Transverse colon (tissue), 4 donors: ENCODE measurements at places on chromosomes 2 and 18. TPM values are rescaled to one million over a fixed set of nuclear protein-coding genes. Genes with fewer than 3 reads are reported as not detected.

Gene CFAP65
- total RNA-seq = 1.5 TPM

GRCh38 chr2:101520246-101520645, 45.3 kb upstream of the RFX8 start:
- H3K4me1 ChIP-seq = peaks cover 3% of the 10 kb centered on the region
- H3K27ac ChIP-seq = no peak overlapping the region
- H3K4me3 ChIP-seq = no peak overlapping the region
- H3K27me3 ChIP-seq = no peaks in the 10 kb centered on the region
- H3K36me3 ChIP-seq = no peaks in the 10 kb centered on the region
- DNase-seq = no peak

GRCh38 chr2:152467677-152468410, 132.9 kb downstream of the FMNL2 start:
- H3K4me3 ChIP-seq = no peak overlapping the region
- peak overlapping the region; percentile 62 for H3K27ac ChIP-seq
- H3K4me1 ChIP-seq = peaks cover 23% of the 10 kb centered on the region
- DNase-seq = no peak
- H3K36me3 ChIP-seq = no peaks in the 10 kb centered on the region

GRCh38 chr18:7066965-7067555, 50.5 kb downstream of the LAMA1 start:
- no peak for DNase-seq
- no peaks in the 10 kb centered on the region for H3K36me3 ChIP-seq
- no peaks in the 10 kb centered on the region for H3K4me1 ChIP-seq

DNA sequence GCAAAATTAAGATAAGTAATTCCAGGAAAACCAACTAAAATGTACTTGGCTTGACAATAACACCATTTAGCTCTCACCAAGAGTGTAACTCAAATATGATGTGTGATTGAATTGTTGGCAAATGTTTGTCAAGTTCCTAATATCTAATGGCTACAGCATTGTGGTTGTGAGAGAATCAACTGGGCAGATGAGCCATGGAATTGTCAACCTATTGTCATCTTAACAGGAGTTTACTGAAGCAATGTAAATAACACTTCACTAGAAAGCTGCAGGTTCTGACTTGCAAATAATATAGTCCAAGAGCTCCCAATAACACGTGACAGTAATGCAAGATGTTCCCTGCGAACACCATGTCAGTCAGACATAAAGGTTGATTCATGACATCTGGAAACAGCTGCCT, 495.2 kb upstream of the MEIS1 start:
- H3K36me3 ChIP-seq = no peaks in the 10 kb centered on the region
- no peak overlapping the region for H3K27ac ChIP-seq
- DNase-seq = no peak
- H3K4me1 ChIP-seq = no peaks in the 10 kb centered on the region
- no peak overlapping the region for H3K4me3 ChIP-seq

GRCh38 chr2:215793747-215794595, 219.4 kb downstream of the MREG start:
- H3K27ac ChIP-seq = peak overlapping the region; percentile 33
- no peak overlapping the region for H3K4me3 ChIP-seq
- DNase-seq = peak; percentile 16
- H3K36me3 ChIP-seq = no peaks in the 10 kb centered on the region
- no peaks in the 10 kb centered on the region for H3K27me3 ChIP-seq

DNA sequence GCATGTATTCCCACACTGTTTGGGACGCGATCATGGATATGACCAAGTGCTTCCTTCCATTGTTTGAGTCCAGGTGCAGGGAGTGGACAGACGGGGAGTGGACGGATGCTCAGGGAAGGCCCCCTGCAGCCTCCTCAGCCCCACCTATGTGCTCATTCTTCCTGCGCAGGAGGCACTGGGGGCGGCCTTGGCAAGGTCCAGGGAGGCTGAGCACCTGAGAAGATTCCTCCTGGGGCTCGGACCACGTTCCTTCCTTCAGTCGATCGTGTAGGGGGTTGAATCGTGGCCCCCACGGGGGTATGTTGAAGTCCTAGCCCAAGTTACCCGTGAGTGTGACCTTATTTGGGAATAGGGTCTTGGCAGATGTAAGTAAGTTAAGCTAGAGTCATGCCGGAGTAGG, 60.4 kb downstream of the ASB1 start:
- no peaks in the 10 kb centered on the region for H3K27me3 ChIP-seq
- no peaks in the 10 kb centered on the region for H3K4me1 ChIP-seq
- no peak for DNase-seq
- H3K27ac ChIP-seq = no peak overlapping the region

DNA sequence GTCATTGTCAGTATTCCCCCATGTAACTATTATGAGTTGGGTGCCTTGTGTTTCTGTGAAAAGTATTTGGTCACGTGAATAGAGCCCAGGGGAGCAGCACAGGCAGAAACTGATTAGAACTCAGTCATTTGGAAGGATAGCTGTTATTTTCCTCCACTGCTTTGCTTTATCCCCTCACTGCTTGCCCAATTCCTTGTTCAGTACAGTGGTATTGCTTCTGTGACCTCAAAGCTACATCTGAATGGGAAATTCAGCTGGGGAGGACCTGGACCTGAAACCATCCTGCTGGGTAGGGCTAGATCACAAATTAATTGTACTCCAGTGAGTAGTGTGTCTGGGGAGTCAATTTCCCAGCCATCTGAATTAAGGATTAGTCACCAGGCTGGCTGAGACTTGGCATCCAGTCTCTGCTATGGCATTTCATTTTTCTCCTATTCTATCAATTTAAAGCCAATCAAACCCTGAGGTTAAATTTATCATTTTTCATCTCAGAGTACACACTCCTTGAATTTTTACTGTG, 1231.6 kb upstream of the GYPC start:
- no peaks in the 10 kb centered on the region for H3K4me1 ChIP-seq
- no peak overlapping the region for H3K4me3 ChIP-seq
- no peaks in the 10 kb centered on the region for H3K27me3 ChIP-seq
- no peak overlapping the region for H3K27ac ChIP-seq
- H3K36me3 ChIP-seq = no peaks in the 10 kb centered on the region
- DNase-seq = no peak

- peak within 1 kb of the TSS; percentile 88 for H3K27ac ChIP-seq
- peak; percentile 80 for DNase-seq
- peaks cover 61% of the 10 kb centered on the region for H3K27me3 ChIP-seq
- H3K4me1 ChIP-seq = no peaks in the 10 kb centered on the region
- H3K4me3 ChIP-seq = peak within 1 kb of the TSS; percentile 67
Measured at GRCh38 chr2:60553495-60554073, at the start of gene BCL11A. Gene BCL11A, minus strand, starts transcription at chr2:60553654. Its CDS starts 384 bp downstream, at chr2:60553270.

DNA sequence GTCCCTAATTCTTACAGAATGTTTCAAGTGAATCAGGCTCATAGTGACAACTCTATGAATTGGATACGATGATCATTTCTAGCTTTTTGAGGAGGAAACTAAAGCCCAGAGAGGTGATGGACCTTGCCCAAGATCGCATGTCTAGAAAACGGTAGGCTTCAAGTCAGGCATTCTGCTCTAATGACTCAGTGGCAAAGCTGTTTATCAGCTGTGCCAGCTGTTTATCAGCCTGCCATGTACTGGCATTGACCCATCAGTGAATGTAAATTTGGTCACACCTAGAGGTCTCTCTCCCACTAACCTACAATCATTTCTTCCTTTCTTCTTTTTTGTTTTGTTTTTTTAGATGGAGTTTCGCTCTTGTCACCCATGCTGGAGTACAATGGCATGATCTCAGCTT, 6.1 kb upstream of the DAW1 start:
- no peak for DNase-seq
- no peaks in the 10 kb centered on the region for H3K36me3 ChIP-seq
- H3K4me1 ChIP-seq = no peaks in the 10 kb centered on the region
- H3K27ac ChIP-seq = no peak overlapping the region

DNA sequence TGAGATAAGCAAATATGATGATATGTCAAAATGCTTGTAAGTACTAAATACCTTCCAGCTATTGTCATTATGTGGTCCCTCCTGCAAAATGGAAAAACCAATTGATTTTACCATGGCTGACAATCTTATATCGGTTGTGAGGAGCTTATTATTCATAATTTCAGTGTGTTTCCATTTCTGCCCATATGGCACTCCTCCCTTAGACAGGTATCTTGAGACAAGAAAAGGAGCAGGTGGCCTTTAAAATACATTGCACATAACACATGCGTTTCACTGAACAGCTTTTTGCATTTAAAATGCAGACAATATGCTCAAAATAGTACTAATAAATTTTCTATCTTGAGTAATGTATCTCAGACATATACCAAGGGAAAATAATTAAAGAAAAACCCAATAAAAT, 60.2 kb upstream of the SH3RF3 start:
- H3K27ac ChIP-seq = no peak overlapping the region
- H3K4me1 ChIP-seq = no peaks in the 10 kb centered on the region

Gene IER3IP1
- 9.4 TPM for total RNA-seq

Gene SATB2
- total RNA-seq = 292 TPM

Gene SNTG2
- total RNA-seq = 1.9 TPM

DNA sequence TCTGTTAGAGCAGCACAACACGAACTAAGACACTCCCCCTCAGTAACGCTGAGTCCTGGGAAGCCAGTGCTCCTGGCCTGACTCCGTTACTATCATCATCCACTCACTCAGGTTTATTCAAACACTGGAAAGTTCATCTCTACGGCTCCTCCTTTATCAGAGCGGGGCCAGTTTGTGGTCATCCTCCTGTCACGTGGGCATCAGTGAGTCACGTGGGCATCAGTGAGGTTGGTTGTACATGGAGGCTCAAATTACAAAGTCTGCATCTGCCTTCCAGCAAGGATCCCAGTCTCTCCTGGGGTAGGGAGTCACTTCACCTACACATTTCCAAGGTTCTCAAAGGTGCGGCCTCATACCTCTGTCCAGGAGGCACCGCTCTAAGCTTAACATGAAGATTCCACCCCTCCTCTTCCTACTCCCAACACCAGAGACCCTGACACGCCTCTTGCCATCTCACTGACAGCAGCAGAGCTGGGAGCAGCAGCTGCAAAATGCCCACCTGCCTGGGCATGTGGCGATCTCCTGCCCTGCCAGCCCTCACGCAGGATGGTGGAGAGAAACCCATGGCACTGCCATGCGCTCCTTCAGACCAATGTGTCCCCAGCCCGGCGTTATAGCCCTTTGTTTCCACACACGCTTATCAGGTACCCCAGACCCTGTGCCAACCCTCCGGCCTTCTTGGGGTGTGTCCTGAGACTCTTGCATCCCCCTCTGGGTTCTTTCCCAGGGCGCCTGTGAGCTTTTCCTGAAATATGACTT, 99.2 kb upstream of the PTPRM start:
- H3K27me3 ChIP-seq = no peaks in the 10 kb centered on the region
- DNase-seq = no peak
- H3K27ac ChIP-seq = no peak overlapping the region

Gene GBX2
- not detected for total RNA-seq

Gene SLC30A3
- not detected for total RNA-seq

- no peak overlapping the region for H3K4me3 ChIP-seq
- H3K27me3 ChIP-seq = no peaks in the 10 kb centered on the region
- no peak overlapping the region for H3K27ac ChIP-seq
- DNase-seq = no peak
Measured at GRCh38 chr18:36031407-36031806, 36.0 kb downstream of the RPRD1A start.

- DNase-seq = no peak
- no peaks in the 10 kb centered on the region for H3K4me1 ChIP-seq
- no peak overlapping the region for H3K27ac ChIP-seq
Measured at GRCh38 chr2:211439011-211439410, 882.6 kb downstream of the CPS1 start.

GRCh38 chr18:1048032-1048431, 143.4 kb downstream of the ADCYAP1 start:
- no peak overlapping the region for H3K27ac ChIP-seq
- H3K36me3 ChIP-seq = no peaks in the 10 kb centered on the region
- no peaks in the 10 kb centered on the region for H3K4me1 ChIP-seq
- H3K4me3 ChIP-seq = no peak overlapping the region

GRCh38 chr2:218722419-218722818, 11.8 kb downstream of the TTLL4 start:
- DNase-seq = no peak
- no peaks in the 10 kb centered on the region for H3K27me3 ChIP-seq
- H3K4me3 ChIP-seq = no peak overlapping the region
- H3K27ac ChIP-seq = no peak overlapping the region

DNA sequence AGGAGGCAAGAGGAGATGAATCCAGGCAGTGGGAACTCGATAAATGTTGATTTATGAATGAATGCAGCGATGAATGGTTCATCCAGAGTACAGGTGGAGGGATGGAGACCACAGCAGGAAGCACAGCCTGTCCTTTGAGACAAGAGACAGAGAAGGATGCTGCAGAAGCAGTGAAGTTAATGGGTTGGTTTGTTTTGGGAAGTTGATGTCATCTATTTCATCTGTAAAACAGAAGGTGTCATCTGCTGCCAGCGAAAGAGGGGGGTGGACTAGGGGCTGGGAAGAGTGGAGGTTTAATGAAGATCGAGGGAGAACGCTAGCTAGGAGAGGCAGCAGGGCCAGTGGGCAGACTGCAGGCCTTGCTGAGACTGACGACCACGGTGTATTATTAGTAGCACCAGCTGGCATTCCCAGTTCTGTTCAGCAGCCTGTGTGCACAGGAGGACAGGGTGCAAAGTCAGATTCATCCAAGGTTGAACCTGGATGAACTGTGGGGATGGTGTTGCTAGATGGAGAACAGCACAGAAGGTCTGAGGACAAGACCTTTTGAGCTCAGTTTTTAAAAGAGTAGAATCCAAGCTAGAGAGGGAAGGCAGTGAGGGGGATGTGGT, 120.3 kb upstream of the CAPN13 start:
- H3K27me3 ChIP-seq = no peaks in the 10 kb centered on the region
- no peaks in the 10 kb centered on the region for H3K4me1 ChIP-seq
- no peak for DNase-seq
- H3K36me3 ChIP-seq = no peaks in the 10 kb centered on the region

Gene RIT2
- total RNA-seq = not detected

DNA sequence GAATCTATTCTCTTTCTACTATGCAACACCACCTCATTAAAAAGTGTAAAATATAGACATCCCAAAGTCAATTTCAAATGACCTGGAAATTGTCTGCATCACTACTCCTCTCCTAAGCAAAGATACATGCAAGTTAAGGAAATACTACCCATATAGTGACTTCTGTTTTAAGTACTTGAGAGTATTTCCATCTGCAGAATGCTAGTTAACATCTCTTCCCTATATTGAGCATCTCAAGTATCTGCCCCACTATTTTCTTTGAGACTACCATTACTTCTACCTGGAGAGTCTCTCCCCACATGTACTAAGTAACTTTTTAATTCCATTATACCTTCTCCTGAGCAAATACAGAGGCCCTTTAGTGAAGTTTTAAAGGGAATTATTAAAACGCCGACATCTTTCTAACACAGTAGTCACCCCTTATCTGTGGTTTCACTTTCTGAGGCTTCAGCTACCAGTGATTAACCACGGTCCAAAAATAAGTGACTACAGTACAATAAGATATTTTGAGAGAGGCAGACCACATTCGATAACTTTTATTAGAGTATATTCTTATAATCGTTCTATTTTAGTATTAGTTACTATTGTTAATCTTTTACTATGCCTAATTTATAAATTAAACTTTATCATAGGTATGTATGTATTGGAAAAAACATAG, 21.8 kb downstream of the CWC22 start:
- H3K4me1 ChIP-seq = no peaks in the 10 kb centered on the region
- no peak overlapping the region for H3K4me3 ChIP-seq
- H3K27ac ChIP-seq = no peak overlapping the region
- DNase-seq = no peak
